ENCODE measurements at places on chromosomes 1 and 21.

DNA sequence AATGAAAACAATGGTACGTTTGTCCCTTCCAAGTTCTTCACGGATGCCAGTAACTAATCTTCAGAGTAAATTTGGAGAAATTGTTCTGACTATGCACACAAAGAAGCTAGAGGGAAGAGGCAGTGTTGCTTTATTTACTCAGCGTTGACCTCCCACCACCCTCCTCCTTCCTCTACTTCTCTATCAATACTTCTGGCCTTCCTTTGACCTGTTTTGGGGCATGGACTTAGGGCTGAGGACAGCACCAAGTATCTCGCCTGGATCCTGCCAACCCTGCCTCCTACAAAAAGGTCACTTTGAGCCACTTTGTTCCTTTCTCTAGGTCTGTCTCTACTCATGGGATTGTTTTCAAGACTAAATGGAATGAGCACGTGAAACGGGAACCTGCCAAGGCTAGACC lies 282.6 kb downstream of the DSCAM start:
- no peak for DNase-seq

- DNase-seq, result no peak
These were observed 674.4 kb downstream of the KCNT2 start for GRCh38 chr1:195933835-195934234.

DNA sequence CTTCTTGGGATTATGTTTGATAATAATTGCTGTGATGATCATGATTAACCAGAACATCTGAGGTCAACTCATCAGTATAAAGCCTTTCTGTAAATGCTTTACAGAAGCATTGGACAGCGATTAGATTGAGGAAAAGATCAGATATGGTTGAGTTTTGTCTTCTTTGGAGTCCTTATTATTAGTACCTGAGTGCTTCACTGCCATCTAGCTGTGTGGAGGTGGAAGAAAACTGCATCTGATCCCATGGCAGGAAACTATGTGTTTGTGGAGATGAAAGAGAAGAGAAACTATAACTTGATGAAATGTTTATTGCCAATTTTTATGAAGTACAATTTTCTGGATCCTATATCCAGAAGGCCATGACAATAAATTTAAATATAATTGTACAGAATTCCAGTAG lies 11.4 kb downstream of the FLG2 start:
- DNase-seq, result no peak

DNA sequence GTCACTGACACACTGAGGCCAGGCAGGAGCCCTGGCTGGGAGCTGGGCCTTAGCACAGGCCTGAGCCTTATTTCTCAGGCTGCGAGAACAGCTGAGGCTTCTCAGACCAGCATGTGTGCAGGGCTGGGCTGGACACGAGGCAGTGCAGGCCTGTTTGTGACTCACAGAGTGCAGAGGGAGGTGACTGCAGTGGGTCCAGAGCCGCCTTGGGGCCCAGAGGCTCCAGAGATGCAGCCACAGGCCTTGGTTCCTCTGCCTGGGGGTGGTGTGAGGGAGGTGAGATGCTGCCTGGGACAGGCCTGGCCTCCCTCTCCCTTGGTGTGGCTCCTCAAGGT lies 61.2 kb upstream of the ETV3 start:
- DNase-seq, result no peak

- DNase-seq, result peak; percentile 18
These were observed 10.1 kb upstream of the SERTAD4 start for GRCh38 chr1:210222340-210223006.

DNA sequence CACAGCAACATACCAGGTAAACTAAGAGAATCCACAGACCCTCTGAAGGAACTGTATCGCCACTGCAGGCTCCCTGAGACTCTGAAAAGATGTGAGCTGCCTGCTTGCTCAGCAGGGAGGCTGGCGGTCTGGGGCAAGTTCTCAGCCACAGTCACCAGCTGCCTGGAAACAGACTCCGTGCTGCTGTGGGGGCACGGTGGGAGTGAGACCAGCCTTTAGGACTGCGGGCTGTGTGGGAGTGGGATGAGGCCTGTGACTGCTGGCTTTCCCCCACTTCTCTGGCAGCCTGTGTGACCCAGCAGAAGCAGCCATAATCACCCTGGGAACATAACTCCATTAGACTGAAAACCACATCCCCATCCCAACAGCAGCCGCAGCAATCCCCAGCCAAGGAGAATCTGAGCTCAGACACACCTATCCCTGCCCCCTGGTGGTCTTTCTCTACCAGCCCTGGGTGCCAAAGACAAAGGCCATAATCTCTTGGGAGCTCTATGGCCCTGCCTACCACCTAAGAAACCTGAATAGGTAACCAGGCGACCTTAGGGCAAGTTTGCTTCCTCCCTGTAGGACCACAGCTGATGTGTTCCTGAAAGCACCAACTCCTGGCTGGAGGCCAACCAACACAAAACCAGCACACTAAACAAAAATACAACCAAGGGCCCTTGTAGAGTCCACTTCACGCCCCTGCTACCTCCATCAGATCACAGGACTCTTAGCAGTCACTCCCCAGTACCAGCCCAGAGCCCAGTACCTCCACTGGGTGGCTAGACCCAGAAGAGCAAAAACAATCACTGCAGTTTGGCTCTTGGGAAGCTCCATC lies 151.5 kb downstream of the SMYD3 start:
- no peak for DNase-seq

GRCh38 chr1:162877412-162877811 lies 16.4 kb upstream of the CCDC190 start:
- no peak for DNase-seq

GRCh38 chr1:70499695-70500094 lies 88.6 kb downstream of the CTH start:
- DNase-seq, result no peak

DNA sequence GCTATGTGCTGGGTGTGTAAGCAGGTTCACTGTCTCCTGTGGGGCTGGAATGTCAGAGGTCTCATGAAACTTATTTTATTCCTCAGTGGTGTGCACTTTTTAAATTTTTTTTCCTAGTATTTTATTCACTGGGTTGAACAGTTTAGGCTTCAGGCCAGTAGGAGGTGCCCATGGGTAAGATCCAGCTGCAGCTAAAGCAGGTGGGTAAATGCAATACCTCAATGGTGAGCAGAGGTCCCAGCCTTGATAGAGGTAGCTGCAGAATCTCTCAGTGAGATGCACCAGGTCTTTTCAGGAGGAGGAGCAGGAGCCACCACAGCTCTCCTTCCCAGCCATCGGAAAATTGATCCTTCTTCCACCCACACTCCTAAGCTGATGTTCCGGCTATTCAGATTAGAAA lies 12.6 kb upstream of the OR6N2 start:
- no peak for DNase-seq

- no peak for DNase-seq
These were observed 101.6 kb downstream of the VAV3 start for GRCh38 chr1:107863342-107863741.

GRCh38 chr1:201254625-201255478 lies 28.5 kb upstream of the PKP1 start:
- DNase-seq, result peak; percentile 91

DNA sequence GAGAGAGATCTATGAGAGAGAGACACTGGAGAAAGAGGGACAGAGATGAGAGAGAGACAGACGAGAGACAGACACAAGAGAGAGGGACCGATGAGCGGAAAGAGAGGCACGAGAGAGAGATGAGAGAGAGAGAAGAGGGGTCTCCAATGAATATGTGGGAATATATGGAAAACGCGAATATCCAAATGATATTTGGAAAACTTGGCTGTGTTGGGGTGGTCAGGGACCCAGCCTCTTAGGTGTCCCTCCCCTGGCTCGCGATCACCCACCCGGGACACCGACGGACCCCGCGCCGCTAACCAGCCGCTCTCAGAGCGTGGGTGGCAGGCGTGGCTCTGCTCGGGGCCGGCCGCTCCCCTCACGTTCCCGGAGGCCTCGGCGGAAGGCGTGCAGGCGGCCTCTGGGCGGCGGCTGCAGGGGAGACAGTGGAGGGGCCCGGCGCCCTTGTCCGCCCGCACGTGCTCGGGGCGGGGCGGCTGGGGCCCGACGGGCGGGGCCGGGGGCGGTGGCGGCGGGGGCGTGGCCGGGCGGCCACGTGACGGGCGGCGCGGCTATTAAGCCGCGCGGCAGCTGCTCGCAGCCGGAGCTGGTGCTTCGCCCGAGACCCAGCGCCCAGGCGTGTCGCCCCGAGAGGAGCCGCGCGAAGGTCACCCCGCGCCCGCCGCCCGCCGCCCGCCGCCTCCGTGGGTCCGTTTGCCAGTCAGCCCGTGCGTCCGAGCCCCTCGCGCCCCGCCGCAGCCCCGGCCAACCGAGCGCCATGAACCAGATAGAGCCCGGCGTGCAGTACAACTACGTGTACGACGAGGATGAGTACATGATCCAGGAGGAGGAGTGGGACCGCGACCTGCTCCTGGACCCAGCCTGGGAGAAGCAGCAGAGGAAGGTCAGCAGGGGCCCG lies at the start of gene ACTN2:
TSS of gene ACTN2 (plus strand) at position 583 of the 898 bp plus-strand sequence. CDS start at position 758, 175 bp downstream.
- peak; percentile 47 for DNase-seq
